ENCODE measurements at places on chromosomes 1 and 21. TPM values are rescaled to one million over a fixed set of nuclear protein-coding genes. Genes with fewer than 3 reads are reported as not detected.

The PADI4 gene
- not detected for total RNA-seq

GRCh38 chr1:7292714-7293419, 478.2 kb upstream of the VAMP3 start:
- no peak for DNase-seq

The NMNAT2 gene
- 41.5 TPM for total RNA-seq

The KMO gene
- 0.47 TPM for total RNA-seq

- DNase-seq, result no peak
Measured at GRCh38 chr1:160394673-160395072, 5.7 kb upstream of the VANGL2 start.

- no peak for DNase-seq
Measured at GRCh38 chr1:9079988-9080704, 10.7 kb upstream of the SLC2A5 start.

The HMGCS2 gene
- not detected for total RNA-seq

The KRTAP19-3 gene
- total RNA-seq, result not detected

The C1orf115 gene
- total RNA-seq, result 31.0 TPM

DNA sequence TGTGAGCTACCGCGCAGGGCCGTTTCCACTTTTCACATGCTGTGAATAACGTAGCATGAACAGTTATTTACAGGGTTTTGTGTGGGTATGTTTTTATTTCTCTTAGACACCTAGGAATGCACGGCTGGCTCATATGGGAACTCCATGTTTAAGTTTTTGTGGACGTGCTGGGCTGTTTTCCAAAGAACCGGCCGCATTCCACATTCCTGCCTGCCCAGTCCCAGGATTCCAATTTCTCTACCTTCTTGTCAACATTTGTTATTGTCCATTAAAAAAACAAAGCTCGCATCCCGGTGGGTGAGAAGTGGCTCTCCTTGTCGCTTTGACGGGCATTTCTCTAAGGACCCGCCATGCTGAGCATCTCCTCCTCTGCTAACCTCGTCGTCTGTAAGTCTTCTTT, 47.1 kb upstream of the LRRC3 start:
- DNase-seq, result no peak

The CLCN6 gene
- total RNA-seq, result 15.6 TPM

DNA sequence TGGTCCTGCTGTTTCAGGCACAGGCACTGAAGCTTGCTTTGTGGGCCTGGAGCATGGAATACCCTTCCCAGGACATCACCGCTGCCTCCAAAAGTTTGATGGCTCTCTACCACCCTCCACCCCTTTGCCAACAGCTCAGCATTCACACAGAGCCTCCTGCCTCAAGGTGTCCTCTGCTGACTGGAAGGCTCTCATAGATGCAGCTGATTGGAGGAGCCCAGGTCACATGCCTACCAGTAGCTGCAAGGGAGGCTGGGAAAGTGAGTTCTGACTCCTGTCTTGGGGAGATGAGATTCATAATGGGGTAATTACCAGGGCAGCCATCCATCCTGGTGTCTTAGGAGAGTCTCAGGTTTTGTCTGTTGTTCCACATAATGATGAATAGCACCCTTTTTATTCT, 124.8 kb upstream of the GRIK3 start:
- no peak for DNase-seq

- no peak for DNase-seq
Measured at GRCh38 chr1:205298191-205298994, 23.2 kb downstream of the NUAK2 start.

The SASS6 gene
- 4.7 TPM for total RNA-seq

DNA sequence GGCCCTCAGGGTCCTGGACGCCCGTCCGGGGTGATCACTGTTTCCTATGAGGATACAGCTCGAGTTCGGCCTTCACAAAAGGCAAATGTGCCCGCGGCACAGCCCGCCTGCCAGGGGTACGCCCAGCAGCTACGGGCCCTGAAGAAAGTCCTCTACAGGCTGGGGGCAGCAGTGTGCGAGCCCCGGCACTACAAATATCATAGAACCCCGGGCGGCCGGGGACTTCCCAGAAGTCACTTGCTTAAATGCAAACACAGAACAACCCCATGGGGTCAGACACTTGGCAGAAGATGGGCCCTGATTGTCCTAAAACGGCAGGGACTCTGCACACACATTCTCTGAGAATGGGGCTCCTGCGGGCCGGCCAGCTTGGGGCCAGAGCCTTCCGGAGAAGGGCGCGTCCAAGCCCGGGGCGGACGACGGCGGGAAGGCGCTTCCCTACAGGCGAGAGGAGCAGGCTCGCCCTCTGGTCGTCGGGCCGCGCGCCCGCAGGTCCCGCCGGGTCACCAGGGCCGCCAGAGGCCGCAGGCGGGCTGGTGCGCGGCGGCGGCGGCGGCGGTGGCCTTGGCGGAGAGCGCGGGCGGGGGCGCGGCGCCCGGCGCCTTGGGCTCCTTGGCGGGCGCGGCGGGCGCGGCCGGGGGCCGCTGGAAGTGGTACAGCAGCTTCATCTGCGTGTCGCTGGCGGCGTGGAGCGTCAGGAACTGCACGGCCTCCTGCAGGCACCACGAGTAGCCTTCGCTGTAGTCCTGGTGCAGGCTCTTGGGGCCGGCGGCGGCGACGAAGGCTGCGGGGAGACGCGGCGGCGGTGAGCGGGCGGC, 888 bp downstream of the HES5 start:
- DNase-seq, result no peak

The NBPF4 gene
- 0.16 TPM for total RNA-seq

DNA sequence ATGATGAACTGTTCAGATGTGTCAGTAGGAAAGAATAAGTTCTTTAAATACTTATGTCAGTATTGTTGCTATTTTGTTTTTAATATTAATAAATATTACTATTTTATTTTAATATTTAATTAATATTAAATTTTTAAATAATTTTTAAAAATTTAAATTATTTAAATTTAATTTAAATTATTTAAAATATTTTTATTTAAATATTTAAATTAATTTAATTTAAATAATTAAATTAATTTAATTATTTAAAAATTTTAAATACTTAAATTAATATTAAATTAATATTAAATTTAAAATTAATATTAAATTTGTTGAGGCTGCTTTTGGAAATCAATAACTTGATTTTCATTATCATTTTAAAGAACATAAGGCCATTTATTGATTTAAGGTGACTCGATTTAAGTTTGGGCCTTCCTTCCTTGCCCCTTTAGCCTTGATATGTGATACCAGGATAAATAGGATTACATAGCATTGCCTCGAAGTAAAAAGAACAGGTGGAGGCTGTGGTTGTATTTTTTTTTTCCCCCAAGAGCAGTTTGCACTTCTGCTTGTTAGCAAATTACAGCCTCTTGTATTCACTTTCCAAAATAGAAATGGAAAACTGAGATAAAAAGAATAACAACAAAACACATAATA, 915.2 kb downstream of the TTLL7 start:
- no peak for DNase-seq

- no peak for DNase-seq
Measured at GRCh38 chr21:36992671-36993070, 13.8 kb upstream of the RIPPLY3 start.

The WRAP73 gene
- 10.8 TPM for total RNA-seq

DNA sequence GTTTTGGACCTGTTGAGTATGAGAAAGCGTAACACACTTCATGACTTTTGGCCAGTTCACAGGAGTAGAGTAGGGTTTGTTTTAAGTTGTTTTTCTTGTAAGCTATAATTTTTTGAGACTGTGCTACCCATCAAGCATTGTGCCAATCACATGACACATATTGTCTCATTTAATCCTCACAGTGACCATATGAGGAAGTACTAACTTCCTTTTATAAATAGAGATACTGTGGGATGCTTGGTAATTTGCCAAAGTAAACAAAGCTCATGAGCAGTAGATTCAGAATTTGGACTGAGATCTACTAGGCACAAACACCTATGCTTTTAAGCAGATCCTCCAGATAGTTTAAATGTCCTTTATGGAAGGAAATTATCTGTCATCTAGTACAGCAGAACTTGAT, 178.3 kb downstream of the CACNA1E start:
- no peak for DNase-seq

DNA sequence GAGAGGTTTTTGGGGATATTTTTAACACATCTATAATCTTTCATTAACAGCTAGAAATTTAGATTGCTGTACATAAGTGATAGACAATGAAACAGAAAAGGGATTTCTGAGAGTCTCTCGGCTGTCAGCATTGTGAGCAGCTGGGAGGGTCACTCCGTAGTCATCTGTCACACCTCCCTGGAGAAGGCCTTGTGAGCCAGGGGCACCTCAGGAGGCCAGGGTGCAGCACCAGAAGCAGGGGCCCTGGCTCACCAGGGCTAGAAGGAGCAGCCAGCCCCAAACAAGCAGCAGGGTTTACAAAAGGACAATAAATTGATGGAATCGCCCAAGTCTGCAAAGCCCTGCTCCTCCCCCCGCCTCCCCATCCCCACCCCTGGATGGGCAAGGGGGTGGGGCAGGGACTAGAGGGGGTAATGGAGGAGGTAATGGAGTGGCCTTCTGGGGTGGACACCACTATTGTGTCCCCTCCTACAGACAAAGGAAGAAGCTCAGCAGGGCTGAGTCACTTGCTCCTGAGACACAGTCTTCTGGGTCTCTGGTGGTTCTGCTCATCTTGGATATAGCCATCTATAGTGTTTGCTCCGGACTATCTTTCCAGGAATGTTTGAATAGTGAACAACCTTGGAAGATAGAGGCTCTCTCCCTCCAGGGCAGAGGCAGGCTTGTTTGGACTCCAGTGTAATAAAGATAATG, 263.4 kb downstream of the NPHP4 start:
- DNase-seq, result no peak

GRCh38 chr1:19086176-19086875, 123.7 kb downstream of the UBR4 start:
- DNase-seq, result no peak

DNA sequence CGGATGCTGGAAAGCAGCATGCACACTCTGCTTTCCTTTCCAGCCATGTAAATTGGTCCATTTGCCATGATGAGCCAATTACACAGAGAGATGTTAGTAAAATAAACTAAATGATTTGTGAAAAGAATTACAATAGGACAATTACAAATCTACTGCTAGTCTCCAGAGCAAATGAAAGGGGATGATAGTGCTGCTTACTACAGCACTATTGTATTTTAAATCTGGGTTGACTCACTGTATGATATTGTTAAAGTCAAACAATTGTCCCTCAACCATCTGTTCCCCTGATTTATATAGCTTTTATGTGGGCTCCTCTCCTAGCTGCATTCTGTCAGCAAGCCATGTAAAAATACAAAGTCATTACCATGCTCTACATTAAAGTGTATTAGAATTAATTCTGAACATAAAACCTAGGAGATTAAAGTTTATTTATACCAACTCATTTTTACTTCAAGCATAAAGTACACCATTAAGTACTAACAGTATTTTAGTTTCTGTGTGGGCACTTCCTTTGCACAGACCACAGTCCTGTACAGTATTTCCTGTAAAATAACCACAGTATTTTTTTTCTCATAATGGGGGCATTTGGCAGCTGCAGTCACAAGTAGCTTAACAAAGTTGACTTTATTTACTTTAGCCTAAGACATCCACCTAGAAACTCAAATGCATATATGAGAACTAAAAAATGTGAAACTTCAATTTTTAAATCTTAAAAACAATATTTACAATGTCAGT, 135.8 kb downstream of the VAV3 start:
- DNase-seq, result no peak

Measured in occipital lobe (tissue), 3 donors.